BJ (cell line): ENCODE measurements at places on chromosomes 6 and 20. TPM values are rescaled to one million over a fixed set of nuclear protein-coding genes. Genes with fewer than 3 reads are reported as not detected.

- no peak for DNase-seq
Observed at GRCh38 chr6:44487002-44487401, 99.5 kb downstream of the CDC5L start.

DNA sequence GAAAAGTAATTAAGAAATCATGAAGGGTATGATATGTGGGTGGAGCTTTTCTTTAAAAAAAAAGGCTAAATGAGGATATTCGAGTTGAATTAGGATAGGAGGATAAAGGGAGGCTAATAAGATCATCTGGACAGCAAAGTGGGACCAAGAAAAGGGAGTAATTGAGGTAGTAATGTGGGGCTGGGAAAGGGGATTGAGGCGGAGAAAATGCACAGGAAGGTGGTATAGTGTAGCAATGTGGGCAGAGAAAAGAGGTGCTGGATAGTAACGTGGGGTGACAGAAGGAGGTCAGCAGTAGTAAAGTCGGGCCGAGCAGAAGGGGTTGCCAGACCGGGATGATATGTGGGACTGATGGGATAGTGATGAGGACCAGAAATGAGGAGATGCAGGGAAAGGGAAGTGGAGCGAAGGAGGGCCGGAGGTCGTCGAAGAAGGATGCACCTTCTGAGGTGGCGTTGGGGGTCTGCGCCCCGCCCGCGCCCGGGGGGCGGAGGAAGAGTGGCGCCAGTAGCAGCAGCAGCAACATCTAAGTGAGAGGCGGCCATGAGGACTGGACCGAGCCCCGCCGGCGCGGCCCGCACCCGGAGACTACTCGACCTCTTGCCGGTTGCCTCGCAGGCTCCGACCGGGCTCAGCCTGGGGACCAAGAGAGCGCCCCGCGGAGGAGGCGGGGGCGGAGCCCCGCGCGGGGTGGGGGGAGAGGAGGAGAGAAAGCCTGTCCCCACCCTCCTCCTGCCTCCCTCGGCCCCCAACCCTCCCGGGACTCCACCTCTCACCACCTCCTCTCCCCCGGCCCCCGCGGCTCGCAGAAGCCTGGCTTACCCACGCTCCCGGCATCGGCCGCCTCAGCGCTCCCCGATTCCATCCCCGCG lies 887 bp downstream of the GABBR1 start:
- no peak for DNase-seq

DNA sequence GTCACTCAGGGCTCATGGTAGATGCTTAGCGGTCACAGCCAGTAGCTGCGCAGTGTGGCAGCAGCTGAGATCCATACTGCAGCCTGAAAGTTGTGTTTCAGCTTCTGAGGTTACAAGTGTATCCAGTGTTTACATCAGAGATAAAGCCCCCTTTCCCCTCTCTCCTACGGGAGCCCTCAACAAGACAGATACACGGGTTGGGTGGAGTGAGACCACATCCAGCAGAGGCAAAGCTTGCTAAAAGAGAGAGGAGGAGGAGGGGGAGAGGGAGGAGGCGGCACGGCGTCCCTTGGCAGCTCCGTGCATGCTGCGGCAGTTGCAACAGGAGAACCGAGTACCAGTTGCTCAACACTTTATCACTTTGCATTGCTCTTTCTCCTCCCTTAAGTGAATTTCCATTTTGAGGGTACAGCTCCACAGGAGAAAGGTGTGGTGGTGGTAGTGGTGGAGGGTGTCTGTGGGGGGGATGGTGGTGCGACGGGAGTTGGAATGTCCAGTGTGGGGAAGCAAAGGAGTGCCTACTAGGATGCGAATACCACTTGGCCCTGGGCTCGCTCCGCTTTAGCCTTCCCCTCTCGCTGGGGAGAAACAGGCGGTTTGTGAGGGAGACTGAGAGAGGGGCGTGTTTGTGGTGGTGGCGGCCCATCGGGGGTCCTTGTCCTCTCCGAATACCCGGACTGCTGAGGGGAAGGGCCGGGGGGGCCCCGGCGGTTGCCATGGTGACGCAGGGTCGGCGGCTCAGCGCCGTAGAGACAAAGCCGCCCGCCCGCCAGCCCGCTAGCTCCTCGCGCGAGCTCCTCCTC lies 405 bp upstream of the RNF182 start:
- DNase-seq = no peak

GRCh38 chr20:11469795-11470435 lies 447.8 kb upstream of the BTBD3 start:
- DNase-seq = no peak

UBD gene
- polyA plus RNA-seq = not detected in 2 replicates

GRCh38 chr20:24672181-24672880 lies 202.9 kb downstream of the SYNDIG1 start:
- no peak for DNase-seq

DNA sequence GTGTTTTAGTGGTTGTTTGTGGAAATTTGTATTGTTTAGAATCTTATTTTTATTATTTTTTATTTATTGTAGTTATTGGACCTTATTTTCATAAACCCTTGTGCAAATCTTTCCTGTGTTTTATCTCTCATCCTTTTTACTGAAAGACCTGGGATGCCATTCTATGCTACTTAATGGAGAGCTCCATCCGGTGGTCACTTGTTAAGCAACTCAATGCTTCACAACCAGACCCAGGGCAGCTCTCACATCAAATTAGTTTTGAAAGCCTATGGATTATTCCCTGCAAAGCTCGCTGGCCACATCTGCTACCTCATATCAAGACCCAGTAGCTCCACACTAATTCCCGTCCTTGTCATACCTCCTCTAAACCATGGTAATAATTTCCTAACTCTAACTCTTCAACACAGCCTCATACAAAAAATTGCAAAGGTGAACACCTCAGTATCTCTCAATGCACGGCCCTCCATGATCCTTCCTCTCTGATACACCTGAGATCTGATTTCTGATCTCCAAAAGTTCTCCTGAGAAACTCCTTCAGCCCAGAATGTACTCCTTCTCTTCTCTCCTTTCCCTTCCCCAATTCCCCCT lies 296.6 kb upstream of the MANEA start:
- no peak for DNase-seq

- DNase-seq = no peak
Observed at GRCh38 chr20:35695245-35695749, 3.9 kb downstream of the NFS1 start.

- no peak for DNase-seq
Observed at GRCh38 chr6:75431379-75431778, 62.2 kb downstream of the FILIP1 start.

ADGRF5 gene
- polyA plus RNA-seq = not detected in 2 replicates

DNA sequence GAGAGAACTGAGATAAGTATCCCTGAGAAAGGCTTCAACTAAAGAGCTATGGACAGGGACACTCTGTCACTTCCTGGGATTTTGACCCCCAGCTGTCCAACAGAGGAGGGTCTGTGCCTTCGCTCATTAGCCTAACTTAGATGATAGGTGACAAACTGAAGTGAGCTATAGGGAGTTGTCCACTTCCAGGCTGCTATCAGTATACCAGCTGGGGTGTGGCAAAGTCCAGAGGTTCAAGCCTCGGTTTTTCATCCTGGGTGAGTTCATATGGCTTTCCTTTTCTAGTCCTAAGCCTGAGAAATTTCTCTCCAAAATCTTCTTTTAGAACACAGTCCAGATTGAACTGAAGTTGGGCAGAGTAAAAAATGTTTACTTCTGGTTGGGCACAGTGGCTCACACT lies 5.9 kb upstream of the PAQR8 start:
- DNase-seq = no peak

DNA sequence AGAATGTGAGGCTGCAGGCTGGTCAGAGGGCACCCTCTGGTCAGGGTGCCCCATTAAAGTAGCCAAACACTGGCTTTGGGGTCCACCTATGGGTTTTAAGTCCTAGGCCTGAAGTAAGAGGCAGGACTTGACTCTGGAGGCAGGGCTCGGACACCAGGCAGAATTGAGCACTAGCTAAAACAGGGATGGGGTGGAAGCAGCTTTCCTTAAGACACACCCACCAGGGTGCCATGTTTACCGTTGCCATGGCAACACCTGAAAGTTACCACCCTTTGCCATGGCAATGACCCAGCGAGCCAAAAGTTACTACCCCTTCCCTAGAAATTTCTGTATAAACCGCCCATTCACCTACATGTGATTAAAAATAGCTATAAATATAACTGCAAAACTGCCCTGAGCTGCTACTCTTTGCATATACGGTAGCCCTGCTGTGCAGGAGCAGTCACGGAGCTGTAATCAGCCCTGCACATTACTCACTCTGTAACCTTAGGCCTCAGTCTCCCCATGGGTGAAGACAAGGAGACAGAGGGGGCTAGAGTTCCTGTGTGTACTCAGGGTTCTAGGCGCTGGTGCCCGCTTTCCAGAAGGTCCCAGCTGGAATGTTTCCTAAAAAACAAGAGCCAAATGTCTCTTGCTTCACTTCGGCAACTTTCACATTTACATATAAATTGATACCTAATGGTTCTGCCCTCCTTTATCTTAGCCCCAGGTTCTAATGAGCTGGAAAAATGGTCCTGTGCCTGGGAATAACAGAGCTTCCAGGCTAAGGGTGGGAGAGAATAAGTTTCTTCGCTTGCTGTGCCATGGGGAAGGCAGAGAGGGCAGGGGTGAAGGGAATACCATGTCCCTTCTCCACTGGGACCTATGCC lies 27.2 kb upstream of the SRSF6 start:
- DNase-seq = no peak
